ENCODE measurements at places on chromosomes 2 and 18.

DNA sequence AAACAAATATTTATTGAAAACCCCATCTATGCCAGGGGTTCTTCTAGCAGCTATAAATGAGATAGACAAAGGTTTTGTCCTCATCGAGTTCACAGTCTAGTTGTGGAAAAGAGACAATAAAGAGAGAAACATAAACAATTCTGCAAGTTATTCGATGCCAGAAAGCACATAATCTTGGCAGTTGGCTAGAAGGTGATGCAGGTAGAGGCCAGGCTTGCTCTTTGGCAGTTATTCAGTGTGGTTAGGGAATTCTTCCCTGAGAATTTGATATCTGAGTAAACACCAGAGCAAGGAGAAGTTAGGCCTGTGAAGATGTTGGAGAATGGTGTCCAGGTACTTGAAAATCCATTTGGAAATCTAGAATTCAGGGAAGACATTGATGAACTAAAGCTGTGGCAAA lies 547.4 kb downstream of the SLC4A3 start:
- no peak for DNase-seq

- DNase-seq = no peak
Measured at GRCh38 chr2:96090196-96090926, 26.0 kb downstream of the ADRA2B start.

GRCh38 chr2:109193807-109194619 lies 65.0 kb downstream of the SH3RF3 start:
- DNase-seq = no peak

- DNase-seq = no peak
Measured at GRCh38 chr2:86256300-86256699, 57.0 kb downstream of the MRPL35 start.

DNA sequence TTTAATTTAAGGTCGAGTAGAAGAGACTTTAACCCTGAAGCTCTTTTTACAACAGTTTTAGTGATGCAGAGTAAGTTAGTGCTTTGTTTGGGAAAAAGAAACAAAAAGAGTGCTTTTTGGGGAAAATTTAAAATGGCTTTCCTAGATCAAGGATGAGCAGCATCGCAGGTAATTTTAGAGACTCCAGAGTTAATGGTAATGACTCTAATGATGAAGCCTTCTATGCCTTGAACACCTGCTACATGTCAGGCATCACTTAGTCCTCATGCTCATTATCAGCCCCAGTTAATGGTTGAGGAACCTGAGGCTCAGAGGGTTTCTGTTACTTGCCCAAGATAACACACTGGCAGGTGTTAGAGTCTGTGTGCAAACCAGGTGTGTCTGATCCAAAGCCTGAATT lies 167.8 kb downstream of the ACOXL start:
- no peak for DNase-seq

GRCh38 chr2:35783723-35784122 lies 571.9 kb upstream of the CRIM1 start:
- no peak for DNase-seq

GRCh38 chr2:190318514-190318913 lies 1.1 kb downstream of the HIBCH start:
- DNase-seq = no peak

DNA sequence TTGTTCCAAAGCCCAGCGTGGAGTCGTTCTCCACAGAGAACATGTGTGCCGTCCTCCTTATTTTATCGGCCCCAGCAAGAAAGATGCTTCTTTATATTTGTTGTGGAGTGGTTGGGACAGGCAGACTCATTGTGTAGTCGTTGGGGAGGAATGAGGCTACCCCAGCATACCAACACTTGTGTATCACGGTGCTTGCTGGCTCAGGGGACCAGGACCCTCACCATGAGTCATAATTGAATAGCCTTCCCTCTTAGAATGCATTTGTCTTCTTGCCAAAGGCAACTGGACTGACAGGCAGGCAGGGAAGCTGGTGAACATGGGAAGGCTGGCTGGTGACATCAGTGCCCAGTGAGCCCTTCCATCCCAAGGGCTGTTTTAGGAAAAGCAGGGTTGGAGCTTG lies 4.7 kb downstream of the CAPN10 start:
- no peak for DNase-seq

- DNase-seq = peak; percentile 74
Measured at GRCh38 chr2:144183727-144184126, 336.2 kb downstream of the ZEB2 start.

DNA sequence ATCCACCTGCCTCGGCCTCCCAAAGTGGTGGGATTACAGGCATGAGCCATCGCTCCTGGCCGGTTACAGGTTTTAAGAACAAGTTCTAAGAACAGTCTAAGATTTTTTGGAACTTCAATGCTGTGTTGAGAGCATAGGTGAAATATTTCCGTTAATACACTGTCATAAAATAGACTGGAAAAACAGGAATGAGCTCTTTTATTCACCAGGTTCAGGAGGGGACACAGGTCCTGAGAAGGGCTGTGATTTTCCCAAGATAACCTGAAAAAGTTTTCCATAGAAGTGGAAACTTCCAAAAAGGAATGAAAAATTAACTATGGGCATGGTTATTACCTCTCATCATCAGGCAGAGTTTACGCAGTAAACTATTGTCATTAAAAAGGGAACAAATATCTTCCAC lies 97.6 kb upstream of the TMEM178A start:
- DNase-seq = no peak

DNA sequence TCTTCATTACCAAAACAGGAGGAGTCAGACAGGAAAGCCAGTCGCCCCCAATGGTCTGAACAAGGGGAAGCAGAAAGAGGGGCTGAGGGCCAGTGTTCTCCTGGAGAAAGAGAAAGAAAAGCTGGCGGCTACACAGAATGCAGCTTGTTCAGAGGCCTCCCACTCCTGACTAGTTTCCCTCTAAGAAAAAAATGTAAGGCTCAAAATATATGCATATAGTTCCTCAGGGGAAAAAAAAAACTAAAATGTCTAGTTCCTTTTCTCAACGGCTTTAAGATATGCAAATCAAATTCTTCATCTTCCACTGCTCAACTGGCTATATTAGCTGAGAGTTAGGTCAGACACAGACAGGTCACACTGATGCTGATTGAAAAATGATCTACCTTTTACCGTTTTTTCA lies 18.6 kb downstream of the MBOAT2 start:
- DNase-seq = no peak

DNA sequence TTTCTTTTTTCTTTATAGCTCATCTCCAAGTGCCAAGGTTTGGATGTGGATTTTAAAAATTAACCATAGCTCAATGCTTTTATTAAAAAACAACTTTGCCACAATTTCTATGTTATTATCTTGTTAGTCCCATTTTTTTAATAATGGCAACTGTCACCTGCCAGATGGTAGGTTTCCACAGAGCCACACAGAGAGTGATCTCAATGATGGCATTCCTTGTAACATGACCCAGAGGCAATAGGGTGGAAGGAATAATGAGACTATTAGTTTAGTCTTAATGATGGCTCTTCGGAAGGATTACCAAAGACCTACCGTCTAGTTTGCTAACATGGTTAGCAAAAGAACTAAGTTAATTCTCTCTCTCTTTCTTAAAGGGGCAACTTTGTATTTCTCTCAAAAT lies 64.0 kb downstream of the REL start:
- DNase-seq = no peak

GRCh38 chr2:97849881-97850528 lies 136.6 kb downstream of the ZAP70 start:
- no peak for DNase-seq

- peak; percentile 34 for DNase-seq
Measured at GRCh38 chr2:37615804-37616676, 55.4 kb downstream of the CDC42EP3 start.
